ENCODE measurements at places on chromosomes 11 and 22.

DNA sequence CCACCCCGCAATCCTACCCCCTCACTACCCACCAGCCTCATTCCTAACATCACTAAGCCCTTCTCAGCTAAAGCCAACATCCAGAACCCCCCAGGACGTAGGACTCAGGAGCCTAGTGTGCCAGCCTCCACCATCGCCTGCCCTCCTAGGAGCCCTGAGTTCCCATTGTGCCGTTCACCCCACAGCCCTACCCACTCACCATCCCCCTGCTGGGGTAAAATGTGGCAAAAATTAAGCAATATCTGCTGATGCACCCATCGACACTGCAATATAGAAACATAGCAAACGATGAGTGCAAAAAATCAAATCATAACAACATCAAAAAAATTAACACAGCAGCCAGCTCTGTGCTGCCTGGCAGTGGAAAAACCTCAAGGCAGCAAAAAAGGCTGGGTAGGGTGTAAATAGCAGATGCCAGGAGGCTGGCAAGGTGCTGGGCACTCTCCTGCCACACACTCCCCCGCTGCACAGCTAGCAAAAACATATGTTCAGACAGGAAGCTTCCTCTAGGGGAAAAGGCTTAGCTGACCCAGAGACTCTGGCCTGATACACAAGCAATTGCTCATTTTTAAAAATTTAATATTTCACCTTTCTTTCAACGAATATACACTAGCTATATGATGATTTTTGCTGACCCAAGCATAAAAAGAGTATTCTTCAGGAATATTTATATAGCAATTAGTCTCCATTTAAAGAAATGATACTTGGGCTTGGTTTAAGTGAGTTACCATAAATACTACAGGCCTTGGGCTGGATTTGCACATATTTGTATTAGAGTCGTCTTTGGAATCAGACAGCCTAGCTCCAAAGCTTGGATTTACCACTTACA is 33.8 kb downstream of the PRDM10 start:
- no peak for DNase-seq

DNA sequence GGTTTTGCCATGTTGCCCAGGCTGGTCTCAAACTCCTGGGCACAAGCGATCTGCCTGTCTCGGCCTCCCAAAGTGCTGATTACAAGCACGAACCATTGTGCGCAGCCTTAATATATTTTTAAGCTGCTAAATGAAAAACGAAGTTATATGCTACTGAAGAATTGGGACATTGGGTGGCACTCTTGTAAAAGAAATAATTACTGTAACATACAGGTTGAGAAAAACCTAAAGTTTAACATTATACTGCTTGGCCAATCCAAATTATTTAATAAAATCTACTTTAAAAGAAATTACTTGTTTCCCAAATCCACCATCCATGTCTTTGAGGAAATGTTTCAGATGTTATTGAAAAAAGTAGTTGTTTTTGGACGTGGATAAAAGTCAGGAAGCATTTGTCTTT is 37.9 kb upstream of the ARHGAP32 start:
- DNase-seq: no peak

GRCh38 chr11:106331176-106331575 is 253.7 kb downstream of the AASDHPPT start:
- DNase-seq: no peak

GRCh38 chr11:121466063-121466794 is 13.5 kb upstream of the SORL1-AS1 start:
- no peak for DNase-seq

DNA sequence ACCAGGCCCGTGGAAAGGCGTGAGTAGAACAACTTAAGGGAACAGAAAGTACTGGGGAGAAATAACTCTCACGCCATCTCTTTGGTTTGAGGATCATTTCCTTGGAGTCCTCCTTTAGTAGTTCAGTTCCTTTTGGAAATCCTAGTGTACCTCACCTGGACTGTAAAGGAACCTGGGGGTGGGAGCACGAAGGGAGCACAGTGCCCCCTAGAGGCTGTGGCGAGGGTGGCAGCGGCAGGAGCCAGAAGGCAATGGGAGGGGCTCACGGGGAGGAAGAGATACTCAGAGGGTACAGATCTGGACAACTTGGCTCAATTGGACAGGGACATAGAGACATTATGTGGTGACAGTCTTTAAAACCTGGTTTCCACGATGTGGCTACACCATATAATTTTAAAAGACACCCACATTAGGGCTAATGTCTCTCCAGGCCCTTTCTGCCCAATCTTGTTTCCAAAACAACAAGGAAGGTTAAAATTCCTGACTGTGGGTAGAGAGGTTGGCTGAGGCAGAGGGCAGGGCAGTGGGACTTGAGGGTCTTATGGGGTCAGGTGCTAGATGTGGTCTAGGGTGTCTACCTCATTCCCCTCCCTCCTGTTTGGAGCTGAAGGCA is 87.0 kb downstream of the CSNK2A3 start:
- DNase-seq: peak; percentile 24

GRCh38 chr11:125389339-125390166 is 106.5 kb downstream of the FEZ1 start:
- no peak for DNase-seq

DNA sequence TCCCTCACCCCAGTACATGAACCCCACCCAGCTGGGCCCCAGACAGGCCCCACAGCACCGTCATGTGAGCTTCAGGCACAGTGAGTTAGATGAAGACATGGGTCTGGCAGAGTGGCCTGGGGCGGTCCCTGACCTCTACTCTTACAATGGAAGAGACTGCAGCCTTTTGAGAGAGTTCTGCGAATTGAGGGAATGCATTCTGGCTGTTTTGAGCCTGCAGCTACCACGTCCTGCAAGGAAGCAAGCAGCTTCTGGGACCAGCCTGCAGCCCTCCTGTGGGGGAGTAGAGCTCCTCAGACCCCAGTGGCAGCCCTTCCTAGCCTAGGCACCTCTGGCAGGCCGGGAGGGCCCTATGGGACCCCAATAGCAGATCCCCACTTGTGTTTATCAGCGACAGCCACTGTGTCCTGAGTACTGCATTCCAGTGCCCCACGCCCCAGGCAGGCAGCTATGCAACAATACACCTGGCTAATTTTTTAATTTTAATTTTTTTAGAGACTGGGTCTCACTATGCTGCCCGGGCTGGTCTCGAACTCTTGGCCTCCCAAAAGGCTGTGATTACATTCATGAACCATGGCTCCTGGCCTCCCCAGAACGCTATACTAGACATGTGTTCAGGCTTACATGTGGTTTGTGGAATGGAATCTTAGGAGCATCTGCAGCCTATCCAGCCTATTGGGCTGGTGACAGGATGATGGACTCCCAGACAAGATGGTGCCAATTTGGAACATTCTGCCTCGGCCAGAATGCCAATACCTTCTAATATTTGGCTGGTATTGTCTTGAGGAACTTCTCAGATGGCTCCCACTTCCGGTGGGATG is 717 bp upstream of the SLC7A4 start:
- no peak for DNase-seq

- no peak for DNase-seq
Measured at GRCh38 chr11:47986219-47986618, 5.9 kb downstream of the PTPRJ start.

GRCh38 chr11:20541503-20541902 is 57.9 kb upstream of the SLC6A5 start:
- no peak for DNase-seq

DNA sequence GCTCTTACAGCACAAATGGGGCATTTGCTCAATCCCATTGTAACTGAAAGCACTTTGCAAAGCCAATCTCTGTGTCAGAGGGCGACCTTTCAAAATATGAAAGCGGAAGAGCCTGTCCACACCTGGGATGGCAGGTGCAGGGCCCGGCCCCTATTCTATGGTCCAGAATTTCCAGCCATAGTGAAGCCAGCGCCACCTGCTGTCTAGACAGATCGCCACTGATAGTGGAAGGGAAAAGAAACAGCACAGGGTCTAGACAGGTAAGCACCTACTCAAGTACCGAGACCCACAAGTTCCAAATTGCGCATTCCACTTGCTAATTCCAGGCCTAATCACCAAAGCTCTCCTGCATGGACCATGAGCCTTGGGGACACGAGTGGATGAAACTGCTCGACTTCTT is 141.4 kb downstream of the NTM start:
- no peak for DNase-seq

DNA sequence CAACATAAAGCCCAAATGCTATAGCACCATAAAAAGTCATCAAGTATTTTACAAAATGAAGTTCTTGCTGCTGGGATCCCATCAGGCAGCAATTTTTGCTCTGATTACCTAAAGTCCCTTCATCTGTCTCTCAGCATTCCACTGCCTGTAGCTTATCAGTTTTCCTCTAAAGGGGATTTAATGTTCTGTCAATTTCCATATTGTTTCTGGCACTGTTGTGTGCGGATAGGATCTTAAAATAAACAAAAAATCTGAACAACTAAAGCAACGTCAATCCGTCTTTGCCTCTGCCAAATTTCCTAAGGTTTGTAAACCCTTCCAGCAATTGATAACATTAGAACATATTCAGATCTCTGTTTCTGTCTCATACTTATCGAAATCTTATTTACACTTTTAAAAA is 1126.3 kb upstream of the RAG2 start:
- DNase-seq: no peak

- DNase-seq: no peak
Measured at GRCh38 chr11:47234669-47235100, 13.9 kb downstream of the ACP2 start.

DNA sequence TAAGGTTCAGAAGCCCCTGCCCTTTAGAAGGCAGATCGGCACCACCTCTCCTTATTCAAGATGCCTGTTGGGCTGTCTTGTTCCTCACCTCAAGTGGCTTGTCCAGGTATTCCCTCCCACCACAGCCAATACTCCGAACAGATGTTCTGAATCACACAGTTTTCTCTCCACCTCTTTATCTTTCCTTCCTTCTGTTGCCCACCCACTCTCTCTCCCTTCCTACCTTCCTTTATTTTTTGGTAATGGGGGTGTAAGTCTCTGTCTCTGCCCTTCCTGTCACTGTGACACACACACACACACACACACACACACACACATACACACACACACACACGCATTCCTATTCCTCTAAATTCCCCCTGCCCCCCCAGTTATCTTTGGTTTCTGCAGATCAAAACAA is 8.4 kb downstream of the BEST1 start:
- no peak for DNase-seq

- DNase-seq: no peak
Measured at GRCh38 chr11:74744277-74744676, 4.4 kb upstream of the RNF169 start.

DNA sequence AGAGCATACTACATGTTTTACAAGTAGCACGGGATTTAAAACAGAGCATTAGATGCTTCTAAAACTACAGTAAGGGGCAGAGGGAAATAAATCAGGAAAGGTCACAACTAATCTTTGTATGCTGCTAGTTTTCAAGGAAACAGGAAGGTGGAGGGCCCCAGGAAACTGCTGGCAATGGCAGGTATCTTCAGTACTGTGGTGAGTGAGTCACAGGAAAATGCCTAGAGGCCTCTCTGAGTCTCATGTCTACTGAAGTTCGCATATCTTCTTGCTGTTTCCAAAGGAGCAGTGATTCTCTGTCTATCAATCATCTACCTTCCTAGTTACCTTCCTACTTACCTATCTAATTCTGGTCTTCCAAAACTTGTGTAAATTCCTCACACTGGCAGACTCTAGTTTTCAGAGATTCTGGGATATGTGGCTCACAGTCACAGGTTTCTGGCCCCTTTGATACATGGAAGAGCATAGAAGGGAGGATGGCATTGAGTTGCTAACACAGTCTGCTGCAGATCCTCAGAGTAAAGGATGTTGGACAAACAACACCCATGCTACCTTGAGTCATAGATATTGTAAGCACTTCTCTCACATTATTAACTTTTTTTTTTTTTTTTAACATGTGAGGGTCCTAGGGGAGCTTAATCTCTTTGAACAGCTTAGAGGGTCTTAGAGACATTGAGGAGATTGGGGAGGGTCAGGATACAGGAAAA is 58.8 kb upstream of the SYN3 start:
- DNase-seq: no peak

DNA sequence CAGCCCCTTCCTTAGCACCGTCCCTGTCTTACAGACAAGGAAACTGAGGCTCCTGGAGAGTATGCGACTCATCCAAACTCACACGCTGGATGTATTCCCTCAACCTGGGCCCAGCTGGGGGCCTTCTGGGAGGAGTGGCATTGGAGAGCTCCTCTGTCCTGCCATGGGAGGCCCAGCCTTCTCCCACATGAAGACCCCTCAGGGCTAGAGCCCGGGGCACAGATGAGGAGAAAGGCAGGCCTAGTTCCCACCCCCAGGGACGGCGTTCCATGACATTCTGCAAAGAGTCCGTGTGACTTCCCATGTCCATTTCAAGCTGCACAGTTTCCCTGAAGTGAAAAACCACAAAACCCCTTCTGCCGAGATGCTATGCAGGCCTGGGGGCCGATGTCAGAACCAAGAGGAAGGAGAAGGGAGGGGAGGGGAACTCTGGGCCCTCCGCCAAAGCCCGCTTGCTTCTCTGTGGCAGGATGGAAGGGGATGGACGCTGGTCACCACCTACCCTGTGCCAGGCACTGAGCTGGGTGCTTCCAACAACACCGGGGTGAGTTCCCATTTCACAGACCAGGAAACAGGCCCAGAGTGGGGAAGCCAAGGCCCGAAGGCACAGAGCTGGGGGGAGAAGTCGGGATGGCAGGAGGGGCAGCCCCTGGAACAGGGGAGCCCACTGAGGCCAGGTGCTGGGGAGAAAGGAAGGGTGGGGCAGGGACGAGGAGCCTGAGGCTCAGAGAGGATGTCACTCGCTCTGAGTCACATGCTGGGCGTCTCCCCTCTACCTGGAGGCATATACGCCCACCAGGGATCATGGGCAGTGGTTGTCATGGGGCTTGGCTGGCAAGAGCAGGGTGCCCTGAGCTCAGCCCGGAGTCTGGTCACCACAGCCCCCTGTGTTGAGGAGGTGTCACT is 15.7 kb downstream of the RAC2 start:
- no peak for DNase-seq

- DNase-seq: no peak
Measured at GRCh38 chr22:30556388-30556787, 9.8 kb upstream of the SEC14L6 start.

DNA sequence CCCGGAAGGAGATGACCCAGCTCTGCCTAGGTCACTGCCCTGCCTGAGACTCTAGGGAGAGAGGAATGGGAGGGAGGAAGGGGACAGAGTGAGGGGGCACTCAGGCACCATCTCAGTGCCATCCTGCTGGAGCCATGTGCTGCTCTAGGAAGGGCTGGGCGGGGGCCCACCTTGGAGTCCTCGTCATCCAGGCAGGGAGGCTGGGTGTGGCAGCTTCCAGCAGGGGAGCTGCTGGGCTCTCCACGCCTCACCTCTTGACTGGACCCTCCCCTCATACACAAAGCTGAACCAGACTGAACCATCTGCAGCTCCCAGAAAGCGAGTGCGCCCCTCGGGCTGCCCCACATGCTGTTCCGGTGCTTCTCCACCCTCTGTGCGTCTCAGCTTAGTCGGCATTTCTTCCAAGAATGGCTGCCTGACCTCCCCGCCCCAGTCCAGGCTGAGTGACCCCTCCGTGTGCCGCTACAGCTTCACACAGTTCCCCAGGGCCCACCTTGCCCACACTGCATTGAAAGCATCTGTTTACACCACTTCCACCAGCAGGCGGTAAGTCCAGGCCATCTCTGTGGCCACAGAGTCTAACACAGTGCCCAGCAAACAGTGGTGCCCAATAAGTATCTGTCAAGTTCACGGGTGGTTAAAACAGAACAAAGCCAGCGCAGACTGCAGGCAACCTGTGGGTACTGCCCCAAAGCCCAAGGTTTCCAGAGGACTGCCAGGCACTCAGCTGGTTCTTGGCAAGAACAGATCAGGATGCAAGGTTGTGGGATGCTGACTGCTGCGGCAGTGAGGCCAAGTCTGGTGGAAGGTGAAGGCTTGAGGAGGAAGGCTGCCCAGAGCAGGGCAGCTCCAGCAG is 9.4 kb upstream of the TRIM29 start:
- DNase-seq: no peak

GRCh38 chr11:2930704-2931419 is 1.6 kb upstream of the PHLDA2 start:
- peak; percentile 34 for DNase-seq
